ENCODE measurements at places on chromosomes 3 and 15.

DNA sequence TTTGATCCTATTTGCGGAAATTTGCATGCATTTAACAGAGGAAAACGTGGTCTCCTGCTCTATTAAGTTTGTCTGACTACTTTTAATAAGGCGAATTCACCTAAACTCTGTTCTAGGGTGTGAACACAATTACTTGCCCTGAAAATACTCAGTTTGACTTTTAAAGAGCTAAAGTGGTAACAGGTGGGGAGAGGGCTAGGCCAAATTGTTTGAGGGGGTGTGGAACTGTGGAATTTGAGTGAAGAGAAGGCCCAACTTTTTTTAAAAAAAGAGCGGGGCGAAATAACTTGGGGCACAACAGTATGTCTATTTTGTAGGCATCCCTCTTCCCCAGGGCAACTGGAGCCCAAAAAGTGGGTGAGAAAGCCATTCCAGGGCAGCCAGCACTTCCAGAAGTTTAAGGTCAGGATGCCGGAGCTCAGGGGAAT, 580 bp upstream of the FXR1 start:
- no peak for DNase-seq

DNA sequence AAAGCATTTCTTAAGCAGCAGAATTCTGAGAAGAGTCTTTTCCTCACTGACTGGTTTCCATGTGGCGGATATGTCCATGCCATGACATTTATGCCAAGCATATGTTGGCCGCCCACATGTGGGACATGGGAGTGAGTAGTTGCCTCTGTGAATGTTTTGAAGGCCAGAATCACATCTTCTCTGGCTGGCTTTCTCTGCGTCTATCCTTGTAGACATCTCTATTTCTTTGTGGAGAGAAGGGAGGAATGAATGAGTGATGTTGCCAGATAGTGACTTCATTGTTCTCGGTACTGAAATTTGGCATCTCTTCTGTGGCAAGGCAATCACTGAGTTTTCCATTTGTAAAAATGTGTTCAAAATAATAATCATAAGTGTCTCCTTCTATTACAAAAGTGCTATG, 316.0 kb downstream of the CLSTN2 start:
- DNase-seq = no peak

- DNase-seq = no peak
Measured at GRCh38 chr15:71662306-71662705, 148.0 kb upstream of the NR2E3 start.

DNA sequence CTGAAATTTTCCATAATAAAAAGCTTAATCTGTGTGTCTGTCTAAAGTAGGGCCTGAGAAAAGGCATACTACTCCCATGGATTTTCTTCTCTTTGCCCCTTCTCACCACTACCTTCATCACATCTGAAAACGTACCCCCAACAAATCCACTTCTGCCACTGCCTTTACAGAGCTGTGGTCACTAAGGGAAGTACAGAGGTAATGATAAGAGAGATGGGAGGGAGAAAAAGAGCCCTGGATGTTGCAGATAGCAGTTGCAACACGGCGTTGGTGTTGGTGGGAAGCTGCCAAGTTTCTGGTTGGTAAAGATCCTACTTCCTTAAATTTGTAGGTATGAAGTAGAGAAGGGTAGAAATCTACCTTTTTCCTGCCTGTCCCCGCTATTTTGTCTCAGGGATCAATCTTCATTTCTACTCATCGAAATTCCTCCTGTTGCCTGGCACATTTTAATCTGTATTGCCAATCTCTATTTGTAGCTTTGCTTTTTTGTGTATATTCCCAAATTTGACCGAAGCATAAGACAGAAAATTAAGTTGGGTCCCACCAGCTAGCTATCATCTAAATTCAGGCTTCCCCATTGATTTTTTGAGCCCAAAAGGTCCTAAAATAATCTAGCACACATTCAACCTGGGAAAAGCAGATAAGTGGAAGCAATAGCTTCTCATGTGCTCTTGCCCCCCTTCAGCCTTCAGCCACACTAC, 102.9 kb downstream of the TFDP2 start:
- no peak for DNase-seq

DNA sequence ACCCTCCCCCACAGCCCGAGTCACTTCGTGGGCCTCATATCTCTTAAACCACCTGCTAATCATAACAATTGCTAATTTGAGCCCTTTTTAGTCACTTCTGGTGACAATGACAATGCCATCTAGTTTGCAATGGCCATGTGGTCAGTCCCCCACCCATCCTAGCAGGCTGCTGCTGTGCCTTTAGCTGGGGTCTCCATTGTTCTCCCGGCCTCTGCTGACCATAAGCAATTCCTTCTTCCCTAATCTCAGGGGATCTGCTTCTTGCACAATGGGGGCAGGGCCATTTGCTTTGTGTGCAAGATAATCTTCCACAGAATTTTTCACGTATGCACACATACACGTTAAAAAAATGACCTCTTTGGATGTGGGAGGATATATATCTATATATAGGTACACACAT, 406.1 kb upstream of the ONECUT1 start:
- no peak for DNase-seq

DNA sequence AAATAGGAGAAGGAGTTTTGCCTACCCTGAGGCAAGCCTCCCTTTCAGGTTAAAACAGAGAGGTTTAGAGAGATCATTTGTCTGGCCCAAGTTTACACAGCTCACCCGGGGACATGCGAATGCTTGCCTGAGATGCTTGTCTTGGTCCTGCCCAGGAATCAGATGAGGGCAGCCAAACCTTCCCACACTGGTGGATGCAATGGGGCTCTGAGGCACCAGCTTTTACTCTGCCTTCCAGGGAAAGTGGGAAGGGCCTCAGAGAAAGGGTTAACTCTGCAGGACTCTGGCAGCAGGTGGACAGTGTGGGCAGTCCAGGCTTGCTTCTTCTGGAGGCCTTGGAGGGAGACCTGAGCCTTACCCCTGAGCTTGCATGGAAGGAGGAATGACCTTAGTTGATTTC, 90.0 kb downstream of the LRRK1 start:
- no peak for DNase-seq

- no peak for DNase-seq
Measured at GRCh38 chr3:69408542-69408941, 22.7 kb upstream of the FRMD4B start.

DNA sequence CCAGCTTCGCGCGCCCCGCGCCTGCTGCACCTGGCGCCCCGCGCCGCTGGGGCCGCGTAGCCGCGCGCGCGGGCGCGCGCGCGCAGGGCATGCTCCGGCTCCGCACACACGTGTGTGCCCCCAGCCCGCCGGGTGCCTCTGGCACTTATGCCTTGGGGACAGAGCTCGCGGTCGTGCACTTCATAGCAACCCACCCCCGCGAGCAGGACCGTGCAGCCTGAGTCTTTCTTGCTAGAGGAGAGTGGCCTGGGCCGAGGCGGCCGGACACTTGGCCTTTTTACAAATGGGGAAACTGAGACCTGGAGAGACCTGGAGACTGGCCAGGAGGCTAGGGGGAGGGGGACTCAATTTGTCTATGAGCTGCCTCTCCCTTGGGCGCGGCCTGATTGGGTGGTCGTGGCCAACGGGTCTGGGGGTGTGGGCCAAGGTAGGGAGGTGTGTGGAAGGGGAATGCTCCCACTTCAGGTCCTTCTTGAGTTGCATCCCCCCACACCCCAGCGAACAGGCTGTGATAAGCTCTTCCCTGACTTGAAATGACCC, 562 bp downstream of the NBEAL2 start:
- no peak for DNase-seq

- DNase-seq = no peak
Measured at GRCh38 chr3:156217674-156218352, 97.4 kb downstream of the KCNAB1 start.

DNA sequence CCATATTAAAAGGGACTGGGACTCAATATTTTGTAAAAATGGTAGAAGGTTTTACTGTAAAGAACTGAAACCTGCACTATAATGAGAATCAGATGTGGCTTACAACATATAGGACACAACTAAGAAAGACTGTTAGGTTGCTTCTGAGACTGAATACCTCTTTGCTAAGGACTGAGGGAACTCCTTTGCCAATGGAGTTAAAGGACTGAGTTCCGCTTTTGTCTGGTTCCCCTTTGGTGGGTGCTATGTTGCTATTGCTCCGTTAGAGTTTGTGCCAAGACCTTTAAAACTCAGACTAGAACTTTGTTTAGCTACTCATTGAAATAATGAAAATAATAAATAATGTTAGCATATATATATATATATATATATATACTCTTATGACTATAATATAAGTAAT, 147.8 kb upstream of the KCNMB2 start:
- no peak for DNase-seq

GRCh38 chr3:192372616-192373015, 354.7 kb downstream of the FGF12 start:
- DNase-seq = no peak

DNA sequence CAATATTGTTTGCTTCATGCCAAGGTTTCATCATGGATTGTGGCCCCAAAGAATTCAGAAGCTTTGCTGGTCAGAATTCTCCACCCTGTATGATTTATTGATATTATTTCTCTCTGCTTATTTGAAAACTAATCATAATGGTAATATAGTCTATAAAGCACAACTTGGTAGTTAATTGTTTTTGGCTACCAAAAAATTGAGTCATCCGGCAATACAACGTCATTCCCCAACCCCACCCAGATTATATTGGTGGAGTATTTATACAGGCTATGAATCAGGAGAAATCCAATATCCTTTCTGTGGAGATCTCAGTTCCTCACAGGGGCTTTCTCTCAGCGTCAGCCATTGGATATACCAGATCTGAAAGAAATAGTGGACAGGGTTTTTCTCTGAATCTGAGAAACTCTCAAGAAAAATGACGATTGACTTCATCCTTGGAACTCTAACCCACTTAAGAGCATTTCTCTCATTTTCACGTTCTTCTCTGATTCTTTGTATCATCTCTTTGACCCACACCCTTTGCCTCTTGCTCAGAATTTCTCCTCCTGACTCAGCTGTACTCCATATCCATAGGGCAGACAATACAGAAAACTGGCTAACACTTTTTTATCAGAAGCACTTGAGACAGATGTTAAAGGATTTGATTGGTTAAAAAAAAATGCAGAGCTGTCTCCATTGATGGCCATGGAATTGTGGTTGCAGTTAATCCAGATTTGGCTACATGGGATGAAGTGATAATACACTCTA, 1055.8 kb upstream of the CADM2 start:
- DNase-seq = no peak

- DNase-seq = no peak
Measured at GRCh38 chr3:45659661-45660566, 29.3 kb upstream of the SACM1L start.

DNA sequence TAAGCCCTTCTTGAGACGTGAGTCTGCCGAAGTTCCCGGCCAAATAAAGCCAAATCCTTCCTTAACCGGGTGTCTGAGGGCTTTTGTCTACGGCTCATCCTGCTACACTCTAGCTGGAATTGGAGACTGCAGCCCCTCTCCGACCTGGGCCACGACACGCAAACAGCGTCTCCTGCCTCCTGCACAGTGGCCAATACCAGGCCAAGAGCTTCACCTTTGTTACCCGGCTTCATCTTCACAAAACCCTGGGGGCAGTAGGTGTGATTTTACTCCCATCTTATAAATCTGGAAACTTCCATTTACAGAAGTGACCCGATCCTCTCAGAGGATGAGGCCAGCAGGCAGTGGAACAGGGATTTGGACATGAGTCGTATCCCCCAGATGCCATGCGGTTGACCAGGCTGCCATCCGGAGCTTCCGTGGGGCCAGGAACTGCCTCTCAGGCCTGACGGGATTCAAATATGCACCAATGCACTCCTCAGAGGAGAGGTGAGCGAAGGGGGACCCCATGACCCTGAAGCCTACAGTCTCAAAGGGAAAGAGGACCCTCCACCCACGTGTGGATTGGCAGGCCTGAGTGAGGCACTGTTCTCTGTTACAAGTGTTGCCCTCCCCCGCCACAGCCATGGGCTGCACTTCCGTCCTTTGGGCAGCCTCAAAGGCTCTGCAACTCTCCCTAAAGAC, 53.2 kb upstream of the KLF13 start:
- no peak for DNase-seq

DNA sequence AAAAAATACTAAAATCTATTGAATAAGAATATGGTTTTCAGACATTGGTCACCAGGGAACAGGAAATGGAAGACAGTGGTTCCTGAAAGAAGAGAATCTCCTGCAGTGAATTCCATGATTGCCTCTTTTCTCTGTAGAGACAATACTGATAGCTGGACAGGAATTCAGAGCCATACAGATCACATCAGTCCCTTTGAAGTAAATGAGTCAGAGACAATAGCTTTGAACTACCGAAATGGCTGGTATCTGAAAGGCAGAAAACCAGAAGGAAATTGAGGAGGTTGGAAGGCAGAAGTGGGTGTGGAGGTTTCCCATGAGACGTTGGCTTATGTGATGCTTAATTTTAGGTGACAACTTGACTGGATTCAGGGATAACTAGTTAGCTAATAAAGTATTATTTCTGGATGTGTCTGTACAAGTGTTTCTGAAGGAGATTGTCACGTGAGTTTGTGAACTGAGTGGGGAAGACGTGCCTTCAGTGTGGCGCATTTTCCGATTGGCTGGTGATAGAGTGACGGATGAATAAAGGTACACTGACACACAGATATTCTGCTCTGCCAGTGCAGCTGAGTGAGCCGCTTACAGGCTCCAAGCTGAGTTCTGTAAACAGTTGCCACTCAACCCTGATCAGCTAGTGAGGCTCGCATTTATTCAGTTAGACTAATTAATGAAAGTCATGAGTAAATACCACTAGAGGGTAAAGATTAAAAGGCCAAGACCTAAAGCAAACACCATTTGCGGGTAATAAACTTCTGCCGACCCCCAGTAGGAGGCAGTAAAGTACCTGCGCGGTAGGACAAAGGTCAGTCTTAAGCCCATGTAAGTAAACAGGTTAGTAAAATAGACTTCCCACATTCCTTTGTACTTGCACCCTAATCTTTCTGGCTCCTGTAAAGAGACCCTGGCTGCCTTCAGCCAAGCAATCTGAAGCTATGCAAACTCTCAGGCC, 1298.6 kb downstream of the SI start:
- DNase-seq = no peak

DNA sequence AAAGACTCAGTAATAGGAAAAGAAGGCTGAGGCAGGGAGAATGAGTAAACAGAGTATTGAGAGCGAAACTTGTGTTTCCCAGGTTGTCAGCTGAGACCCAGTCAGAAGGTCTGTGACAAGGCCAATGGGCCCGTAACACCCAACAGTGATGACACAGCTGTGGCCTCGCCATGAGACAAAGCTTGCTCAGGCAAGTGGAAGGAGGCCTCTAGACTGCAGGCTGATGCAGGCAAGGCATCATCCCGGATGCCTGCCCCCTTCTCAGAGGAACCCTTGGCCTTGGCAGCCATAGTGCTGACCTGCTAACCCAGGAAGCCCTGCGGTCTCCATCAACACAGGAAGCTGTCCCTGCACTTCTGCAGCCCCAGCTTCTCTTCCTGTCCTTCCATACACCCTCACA, 15.4 kb downstream of the RAB6B start:
- DNase-seq = no peak

Data from GM12892 (cell line).